Epithelial cell of proximal tubule (primary cell): ENCODE measurements at places on chromosomes 2 and 18.
A peak's percentile ranks its signal among the peaks of the same experiment; 100 is the strongest.

DNA sequence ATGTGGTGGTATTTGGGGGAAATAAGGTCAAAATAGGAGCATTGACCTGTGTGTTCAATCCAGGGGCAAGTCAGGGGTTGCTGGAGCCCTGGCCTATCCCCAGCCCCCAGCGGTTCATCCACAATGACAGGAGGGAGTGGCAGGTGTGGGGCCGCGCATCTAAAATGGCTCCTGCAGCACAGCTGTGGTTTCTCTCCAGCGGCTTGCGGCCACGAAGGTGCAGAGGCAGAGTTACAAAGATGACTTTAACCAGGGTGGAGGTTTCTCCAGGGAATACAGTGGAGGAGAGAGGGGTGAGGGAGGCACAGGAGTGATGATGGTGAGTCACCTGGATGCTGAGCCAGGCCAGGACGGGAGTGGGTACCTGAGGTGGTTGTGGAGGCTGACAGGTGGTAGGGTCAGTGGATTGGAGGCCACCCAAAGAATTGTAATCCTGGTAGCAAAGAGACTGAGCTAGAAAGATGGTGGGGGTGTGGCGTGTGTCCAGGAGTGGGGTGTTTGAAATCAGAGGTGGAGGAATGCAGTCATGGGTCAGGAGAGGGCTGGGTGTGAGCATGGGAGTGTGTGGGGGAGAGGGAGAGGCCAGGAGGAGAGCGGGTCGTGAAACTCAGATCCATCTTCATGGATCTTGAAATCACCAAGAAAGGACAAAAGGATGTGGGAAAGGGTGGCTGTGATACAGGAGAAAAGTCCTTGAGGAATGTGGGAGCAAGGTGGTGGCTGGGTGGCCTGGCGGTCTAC is 83.2 kb downstream of the CTIF start:
- DNase-seq, result no peak

DNA sequence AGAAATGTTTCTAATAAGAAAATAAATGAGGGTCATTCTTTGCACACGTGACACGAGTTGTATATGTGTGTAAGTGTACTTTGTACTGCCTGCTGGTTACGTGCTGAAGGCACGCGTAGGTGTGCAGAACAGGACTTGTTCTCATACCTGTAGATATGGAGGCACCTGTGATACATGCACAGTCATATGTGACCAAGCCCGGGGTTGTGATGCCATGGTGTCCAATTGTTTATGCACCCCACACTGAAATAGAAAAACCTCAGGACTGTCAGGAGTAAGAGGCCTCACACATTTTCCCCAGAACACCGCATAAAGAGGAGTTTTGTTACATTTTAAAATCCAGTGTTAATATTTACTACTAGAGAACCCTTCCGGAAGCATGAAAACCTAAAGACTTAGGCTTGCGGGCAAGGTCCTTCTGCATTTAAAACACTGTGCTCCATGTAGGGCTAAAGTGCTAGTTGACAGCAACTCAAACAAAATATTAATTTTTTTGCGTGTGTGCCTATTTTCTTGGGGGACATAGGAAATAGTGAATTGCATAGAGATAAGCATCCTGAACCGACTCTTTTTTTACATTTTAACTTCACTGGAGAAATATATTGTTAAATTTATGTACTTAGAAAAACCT is 9.3 kb downstream of the TSHZ1 start:
- DNase-seq, result no peak

GRCh38 chr2:212428681-212429478 is 109.7 kb downstream of the ERBB4 start:
- no peak for DNase-seq

GRCh38 chr2:233919938-233920337 is 2.8 kb downstream of the TRPM8 start:
- no peak for DNase-seq

- DNase-seq, result peak; percentile 10
Measured at GRCh38 chr2:43905371-43905803, 66.6 kb downstream of the ABCG8 start.

DNA sequence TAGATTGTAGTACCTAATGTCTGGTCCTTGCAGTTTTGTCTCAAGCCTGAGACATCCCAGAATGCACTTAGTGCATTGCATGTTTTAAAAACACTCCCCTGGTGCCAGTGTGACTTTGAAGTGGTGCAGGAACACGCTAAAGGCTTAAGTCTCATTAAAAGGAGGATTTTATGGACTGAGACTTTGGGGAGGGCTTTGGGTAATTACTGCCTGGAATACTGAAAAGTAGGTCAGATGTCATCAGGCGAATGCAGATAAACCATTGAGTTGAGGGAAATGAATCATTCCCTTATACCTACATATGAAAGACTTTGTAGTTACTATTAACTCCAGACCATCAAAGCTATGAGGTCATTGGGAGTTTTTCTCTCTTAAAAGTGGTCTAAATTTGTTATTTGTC is 3.0 kb upstream of the OSBPL1A start:
- DNase-seq, result no peak

DNA sequence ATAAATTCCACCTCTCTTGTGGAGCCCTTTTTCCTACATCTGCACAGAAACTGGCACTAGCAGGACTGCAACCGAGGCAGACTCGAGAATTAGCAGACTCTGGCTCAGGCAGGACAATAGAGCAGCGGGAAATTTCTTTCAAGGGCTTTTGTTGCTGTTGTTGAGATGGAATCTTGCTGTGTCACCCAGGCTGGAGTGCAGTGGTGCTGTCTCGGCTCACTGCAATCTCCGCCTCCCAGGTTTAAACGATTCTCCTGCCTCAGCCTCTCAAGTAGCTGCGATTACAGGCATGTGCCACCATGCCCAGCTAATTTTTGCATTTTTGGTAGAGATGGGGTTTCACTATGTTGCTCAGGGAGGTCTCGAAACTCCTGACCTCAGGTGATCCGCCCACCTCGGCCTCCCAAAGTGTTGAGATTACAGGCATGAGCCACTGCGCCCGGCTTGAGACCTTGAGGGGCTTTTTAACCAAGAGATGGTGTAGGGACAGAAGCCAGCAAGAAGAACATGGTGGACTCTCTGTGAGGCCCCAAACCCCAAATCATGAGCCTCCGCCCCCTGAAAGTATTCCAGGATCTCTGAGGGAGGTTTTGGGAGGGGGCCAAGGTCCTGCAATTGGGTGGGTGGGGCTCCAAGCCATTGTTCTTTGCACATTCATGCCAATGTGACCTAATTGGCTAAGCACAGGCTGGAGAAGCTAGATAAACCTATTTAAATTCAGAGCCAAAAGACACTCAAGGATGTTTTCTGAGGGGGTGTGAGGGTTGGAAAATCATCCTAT is 68.4 kb upstream of the MSH2 start:
- DNase-seq, result no peak

DNA sequence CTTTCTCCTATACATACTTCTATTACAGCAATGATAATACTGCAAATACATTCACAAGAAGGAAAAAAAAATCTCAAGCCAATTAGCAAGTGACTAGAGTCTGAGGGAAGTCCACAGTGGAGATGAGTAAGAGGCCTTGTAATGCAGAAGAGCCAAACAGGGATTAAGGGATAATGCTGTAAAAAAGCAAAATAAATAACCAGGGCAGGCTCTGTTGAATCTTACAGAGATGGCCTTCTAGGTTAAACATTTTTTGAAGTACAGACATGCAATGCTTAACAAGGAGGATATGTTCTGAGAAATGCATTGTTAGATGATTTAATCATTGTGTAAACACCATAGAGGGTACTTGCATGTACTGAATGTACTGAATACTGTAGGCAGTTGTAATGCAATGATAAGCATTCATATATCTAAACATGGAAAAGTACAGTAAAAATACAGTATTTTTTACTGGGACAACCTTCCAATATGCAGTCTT is 122.1 kb upstream of the RMDN2 start:
- DNase-seq, result peak; percentile 47
